Sciatic nerve (tissue), 2 donors: ENCODE measurements at places on chromosomes 6 and 20.

DNA sequence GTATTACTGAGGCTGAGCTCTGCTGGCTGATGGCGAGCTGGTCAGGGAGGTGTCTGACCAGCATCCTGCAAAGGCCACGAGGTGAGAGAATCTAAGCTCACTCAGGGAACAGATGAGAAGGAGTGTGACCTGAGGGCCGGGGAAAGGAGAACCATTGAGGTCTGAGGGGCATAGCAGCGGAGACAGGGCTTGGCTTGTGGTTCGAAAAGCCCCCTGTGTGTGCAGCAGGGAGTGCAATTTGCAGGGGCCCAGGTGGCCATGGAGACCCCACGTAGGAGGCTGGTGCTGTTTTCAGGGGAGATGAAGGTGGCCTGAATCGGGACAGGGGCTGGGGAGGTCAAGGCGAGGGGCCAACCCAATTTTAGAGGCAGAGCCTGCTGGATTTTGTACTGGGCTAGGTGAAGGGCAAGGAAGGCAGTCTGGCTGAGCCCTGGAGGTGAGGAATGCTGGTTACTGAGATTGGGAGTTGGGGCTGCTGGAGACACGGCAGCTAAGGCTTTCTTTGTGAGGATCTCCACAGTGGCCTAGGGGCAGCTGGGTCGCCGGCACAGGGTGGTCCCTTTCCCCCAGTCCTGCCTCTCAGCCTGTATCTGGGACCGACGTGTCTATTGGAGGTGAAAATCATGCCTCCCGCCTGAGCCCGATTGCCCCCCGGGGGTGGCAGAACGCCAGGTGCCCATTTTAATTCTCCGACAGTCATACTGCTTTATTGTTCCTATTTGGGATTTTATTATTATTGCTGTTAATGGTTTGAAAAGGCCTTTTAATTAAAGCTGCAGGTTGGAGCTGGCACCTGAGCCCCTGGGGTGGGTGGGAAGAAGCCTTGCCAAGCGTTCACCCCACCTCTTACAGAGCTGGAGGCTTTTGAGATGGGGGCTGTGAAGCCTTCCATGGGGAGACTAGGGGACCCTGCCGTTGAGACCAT, 28.4 kb downstream of the DLGAP4 start:
- DNase-seq: no peak

- DNase-seq: no peak
Observed at GRCh38 chr6:57302477-57302876, 15.0 kb upstream of the PRIM2 start.

DNA sequence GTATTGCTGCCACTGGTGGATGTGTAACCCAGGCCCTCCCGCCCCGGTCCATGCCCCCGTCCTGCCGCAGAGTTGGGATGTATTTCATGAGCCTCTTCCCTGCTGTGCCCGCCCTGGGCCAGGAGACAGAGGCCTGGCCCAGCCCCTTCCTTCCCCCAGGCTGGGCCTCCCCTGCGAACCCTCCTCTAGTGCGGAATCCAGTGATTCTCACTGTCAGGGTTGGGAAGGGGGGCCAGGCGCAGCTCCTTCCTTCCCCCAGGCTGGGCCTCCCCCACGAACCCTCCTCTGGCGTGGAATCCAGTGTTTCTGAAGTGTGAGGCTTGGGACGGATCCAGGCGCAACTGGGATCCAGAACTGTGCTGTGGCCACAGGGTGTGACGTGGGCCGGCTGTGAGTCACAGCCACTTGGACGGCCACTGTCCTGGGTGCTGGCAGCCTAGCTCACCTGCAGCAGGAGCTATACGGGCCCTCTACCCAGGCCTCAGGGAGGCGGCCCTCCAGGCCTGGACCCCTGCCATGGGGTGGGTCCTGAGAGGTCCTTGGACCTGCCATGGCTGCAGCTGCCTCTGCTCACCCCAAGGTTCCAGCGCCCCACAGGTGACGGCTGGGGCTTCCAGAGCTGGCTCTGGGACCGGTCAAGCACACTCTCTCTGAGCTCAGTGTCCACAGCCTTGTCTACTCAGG, 28.3 kb downstream of the COL20A1 start:
- DNase-seq: no peak

GRCh38 chr20:35240083-35240810, 13.8 kb downstream of the MMP24 start:
- no peak for DNase-seq

DNA sequence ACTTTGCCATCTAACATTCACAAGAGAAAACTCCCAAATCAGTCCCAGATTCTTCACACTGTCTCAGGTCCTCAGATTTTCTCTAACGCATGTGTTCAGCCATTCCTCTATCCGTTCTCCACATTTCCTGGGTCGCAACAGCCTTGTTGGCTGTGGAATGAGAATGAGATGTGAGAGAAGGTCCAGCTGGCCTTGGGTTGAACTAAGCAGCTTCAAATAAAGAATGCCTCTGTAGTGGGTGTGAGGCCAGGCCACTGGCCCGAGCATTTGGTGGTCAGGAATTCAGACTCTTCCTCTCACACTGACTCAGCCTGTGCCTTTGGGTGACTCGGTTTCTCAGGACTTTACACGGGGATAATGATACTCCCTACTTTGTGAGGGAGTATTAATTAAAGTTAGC, 73.8 kb upstream of the CCN6 start:
- DNase-seq: no peak

GRCh38 chr6:169831450-169832246, 80.2 kb downstream of the ERMARD start:
- DNase-seq: peak; percentile 86
